Spinal cord (tissue), 10 donors: ENCODE measurements at places on chromosomes 5 and 9.

- no peaks in the 10 kb centered on the region for H3K36me3 ChIP-seq
- peak overlapping the region; percentile 80 for H3K4me3 ChIP-seq
- peak; percentile 78 for DNase-seq
- H3K27ac ChIP-seq = peak overlapping the region; percentile 67
- H3K4me1 ChIP-seq = peaks cover 20% of the 10 kb centered on the region
- peaks cover 8% of the 10 kb centered on the region for H3K27me3 ChIP-seq
These were observed 724 bp downstream of the PAM start for GRCh38 chr5:102755686-102756371.

- peaks cover 15% of the 10 kb centered on the region for H3K36me3 ChIP-seq
- DNase-seq = no peak
- H3K27me3 ChIP-seq = no peaks in the 10 kb centered on the region
- no peak overlapping the region for H3K4me3 ChIP-seq
- H3K4me1 ChIP-seq = no peaks in the 10 kb centered on the region
These were observed 32.7 kb upstream of the ISCA1 start for GRCh38 chr9:86315078-86315477.

DNA sequence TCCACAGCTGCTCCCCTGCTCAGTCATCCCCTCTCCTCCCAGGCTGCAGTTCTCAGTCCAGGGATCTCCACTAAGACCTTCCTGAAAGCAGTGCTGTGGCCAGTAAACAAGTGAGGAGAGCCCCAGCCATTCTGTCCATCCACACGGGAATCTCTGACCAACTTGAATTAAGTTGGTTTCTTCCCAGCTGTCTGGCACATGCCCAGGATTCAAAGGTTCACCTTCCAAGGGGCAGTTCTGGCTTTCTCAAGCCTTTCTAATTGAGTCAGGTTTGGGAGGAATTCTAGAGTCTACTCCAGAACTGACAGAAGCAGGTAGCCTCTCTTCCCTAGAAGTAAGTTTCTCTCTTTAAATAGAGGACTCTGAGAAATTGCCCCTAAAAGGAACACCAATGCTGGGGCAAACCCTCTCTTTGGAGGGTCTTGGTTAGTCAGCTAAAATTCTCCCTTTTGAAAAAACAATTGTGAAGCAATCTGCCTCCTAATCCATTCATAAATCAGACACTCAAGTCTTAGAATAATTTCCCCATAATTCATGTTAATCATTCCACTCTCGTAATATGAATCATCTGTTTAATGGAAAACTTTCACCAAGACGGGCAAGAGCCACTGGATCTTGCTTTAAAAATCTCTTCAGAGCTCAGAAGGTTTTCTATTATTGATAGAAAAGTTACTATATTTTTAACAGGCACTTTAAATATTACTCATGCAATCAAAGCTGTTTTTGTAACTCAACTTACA lies 133.8 kb downstream of the SPOCK1 start:
- H3K4me1 ChIP-seq = peaks cover 4% of the 10 kb centered on the region
- no peak overlapping the region for H3K4me3 ChIP-seq
- no peak overlapping the region for H3K27ac ChIP-seq
- H3K36me3 ChIP-seq = no peaks in the 10 kb centered on the region
- no peaks in the 10 kb centered on the region for H3K27me3 ChIP-seq
- DNase-seq = no peak

GRCh38 chr9:133981958-133982681 lies 10.0 kb downstream of the VAV2 start:
- H3K4me3 ChIP-seq = no peak overlapping the region
- H3K36me3 ChIP-seq = peaks cover 51% of the 10 kb centered on the region
- no peak for DNase-seq
- peaks cover 69% of the 10 kb centered on the region for H3K4me1 ChIP-seq
- no peak overlapping the region for H3K27ac ChIP-seq
- no peaks in the 10 kb centered on the region for H3K27me3 ChIP-seq

DNA sequence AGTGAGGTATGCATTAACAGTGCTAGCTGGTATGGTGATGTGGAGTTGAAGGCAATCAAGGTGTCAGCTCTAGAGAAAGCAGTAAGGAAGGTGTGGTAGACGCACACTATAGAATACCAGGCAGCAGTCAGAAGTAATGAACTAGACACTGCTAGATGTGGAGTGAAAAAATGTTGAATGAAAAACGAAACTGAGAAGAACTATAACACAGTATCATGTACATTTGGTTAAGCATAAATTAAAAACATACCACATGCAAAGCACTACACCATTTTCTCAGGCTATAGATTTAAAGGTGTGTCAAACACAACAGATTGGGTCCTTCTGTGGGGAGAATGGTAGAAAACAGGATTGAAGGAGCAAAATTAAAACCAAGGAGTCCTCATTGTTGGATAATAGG lies 15.4 kb downstream of the ZNF622 start:
- DNase-seq = no peak
- no peaks in the 10 kb centered on the region for H3K27me3 ChIP-seq
- H3K27ac ChIP-seq = no peak overlapping the region
- no peak overlapping the region for H3K4me3 ChIP-seq

DNA sequence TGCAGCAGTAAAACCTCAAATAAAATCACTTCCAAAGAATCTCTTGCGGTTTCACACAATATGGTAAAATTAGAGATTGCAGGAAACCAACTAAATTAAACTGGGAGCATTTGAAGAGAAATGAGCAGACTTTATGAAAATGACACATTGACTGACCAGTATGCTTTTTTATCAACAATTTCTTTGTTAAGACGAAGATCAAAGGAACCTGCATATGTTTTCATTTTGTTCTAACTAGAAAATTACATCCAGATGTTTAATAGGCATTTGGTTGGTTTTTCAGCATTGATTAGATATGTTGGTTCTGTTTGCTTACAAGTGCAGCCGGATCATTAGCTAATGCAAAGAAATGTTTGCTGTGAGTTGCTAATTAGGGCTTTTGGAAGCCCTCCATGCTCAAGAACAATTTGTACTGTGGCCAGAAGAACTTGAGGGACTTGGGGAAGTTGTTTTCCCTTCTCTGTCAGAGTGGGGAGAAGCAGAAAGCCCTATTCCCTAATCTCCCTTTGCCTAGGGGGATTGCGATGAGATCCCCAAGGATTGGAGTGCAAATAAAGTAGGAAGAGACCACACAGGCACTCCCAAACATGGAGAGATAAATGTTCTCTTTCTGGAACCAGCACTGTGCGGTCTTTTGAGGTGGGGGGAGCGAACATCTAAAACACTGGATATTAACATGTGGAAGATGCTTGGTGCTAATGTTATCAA lies 4.5 kb upstream of the TLE1 start:
- DNase-seq = no peak

- DNase-seq = no peak
- no peaks in the 10 kb centered on the region for H3K27me3 ChIP-seq
- no peak overlapping the region for H3K4me3 ChIP-seq
- H3K4me1 ChIP-seq = no peaks in the 10 kb centered on the region
- H3K27ac ChIP-seq = no peak overlapping the region
- H3K36me3 ChIP-seq = no peaks in the 10 kb centered on the region
These were observed 76.3 kb upstream of the PCA3 start for GRCh38 chr9:76687861-76688391.

DNA sequence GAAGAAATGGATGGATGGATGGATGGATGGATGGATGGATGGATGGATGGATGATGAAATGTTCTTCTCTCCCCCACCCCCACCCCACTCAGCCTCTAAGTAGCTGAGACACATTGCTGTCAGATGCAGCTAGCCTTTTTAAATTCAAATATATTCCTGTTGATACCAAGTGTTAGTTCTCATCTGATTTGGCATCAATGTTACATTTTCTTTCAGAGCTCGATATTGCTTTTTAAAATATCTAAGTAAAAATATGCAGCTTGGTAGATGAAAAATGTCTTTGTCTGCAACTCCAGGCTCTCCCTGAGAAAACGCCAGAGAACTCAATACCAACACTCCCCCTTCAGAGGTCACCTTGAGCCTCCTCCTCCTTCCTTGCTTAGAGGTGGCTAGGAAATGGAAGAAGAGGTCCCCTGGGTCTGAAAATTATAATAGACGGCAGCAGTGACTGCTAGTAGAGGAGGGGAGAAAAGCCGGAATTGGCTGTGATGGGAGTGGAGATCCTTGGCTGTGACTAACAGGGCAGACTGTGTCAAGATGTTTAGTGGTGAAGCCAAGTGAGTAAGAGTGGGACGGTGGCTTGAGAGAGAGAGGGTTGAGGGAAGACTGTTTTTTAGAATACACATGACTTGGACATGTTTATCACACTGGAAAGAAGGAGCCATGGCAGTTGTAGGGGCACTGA lies 156.0 kb downstream of the ZNF462 start:
- no peaks in the 10 kb centered on the region for H3K27me3 ChIP-seq
- no peaks in the 10 kb centered on the region for H3K36me3 ChIP-seq
- H3K4me1 ChIP-seq = peaks cover 3% of the 10 kb centered on the region
- DNase-seq = no peak
- H3K27ac ChIP-seq = no peak overlapping the region

- no peak overlapping the region for H3K4me3 ChIP-seq
- no peaks in the 10 kb centered on the region for H3K4me1 ChIP-seq
- H3K36me3 ChIP-seq = no peaks in the 10 kb centered on the region
These were observed 36.8 kb upstream of the ZNF608 start for GRCh38 chr5:124783285-124783684.

DNA sequence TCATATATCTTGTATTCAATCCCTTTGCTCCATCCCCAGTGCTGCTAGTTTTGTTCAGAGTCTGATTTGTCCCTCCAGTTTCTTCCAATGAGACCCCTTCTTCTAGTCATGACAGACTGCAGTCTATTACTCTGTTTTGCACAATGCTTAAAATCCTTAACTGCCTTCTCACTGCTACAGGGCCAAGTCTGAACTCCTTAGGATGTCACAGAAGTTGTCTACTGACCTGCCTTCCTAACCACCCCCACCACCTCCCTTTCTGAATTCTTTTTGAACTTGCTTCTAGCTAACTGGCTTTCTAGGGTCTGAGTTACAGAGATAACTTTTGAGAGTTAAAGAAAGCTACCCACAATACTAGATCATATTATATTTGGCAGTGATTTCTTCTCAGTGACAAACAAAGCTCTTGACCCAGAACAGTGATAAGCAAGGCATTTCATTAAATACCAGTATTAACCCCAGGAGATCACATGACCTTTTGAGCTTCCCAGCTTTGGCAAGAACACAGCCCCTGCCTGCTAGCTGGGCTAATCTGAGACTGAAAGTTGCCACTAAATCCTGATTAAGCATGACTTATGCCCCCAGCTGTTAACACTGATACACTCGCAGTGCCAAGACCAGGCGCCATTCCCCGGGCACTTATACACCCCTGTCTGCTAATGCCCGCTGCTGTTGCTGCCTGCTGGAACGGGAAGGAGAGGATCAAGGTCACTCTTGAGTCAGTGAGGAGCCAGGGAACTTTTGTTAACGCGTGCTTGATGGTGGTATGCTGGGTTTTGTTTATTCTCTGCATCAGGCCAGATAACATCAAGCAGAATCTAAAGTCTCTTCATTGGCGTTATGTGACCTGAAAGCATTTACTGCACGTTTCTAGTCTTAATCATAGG lies 36.4 kb upstream of the ADAMTSL1 start:
- no peak overlapping the region for H3K4me3 ChIP-seq
- H3K27me3 ChIP-seq = no peaks in the 10 kb centered on the region
- no peak overlapping the region for H3K27ac ChIP-seq
- peaks cover 15% of the 10 kb centered on the region for H3K4me1 ChIP-seq
- H3K36me3 ChIP-seq = no peaks in the 10 kb centered on the region

GRCh38 chr5:5404381-5404780 lies 18.1 kb upstream of the ICE1 start:
- H3K4me1 ChIP-seq = no peaks in the 10 kb centered on the region
- no peak overlapping the region for H3K27ac ChIP-seq
- no peak overlapping the region for H3K4me3 ChIP-seq
- no peaks in the 10 kb centered on the region for H3K36me3 ChIP-seq

DNA sequence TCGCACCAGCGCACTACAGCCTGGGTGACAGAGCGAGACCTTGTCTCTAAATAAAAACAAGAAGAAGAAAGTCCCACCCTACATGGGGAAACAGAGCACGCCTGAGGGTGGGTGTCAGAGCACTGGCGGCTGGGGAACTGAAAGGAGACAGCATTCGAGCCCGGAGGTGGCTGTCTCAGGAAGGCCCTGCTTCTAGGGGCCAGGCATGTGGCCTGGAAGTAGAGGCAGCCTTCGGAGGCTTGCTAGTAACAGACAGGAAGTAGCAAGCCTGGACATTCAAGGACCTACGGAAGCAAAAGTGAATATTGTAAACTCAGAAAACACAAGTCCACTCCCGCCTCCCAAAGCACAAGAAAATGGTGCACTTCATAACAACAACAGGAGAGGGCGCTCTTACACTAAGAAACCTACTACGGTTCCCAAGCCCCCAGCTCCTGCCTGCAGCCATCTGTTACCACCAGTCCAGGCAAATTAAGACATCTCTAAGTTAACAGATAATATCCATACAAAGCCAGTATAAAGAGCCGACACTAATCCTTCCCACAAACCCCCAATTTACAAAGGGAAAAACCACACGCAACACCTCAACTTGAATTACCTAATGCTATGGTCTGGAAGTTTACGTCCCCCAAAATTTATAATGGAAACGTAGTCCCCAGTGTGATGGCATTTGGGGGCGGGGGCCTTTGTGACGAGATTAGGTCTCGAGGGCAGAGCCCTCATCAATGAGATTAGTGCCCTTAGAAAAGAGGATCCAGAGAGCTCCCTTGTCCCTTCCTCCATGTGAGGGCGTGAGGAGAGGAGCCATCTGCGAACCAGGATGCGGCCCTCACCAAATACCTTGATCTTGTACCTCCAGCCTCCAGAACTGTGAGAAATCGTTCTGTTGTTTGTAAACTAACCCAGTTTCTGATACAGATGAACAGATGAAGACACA lies 7.7 kb downstream of the RASGEF1C start:
- no peaks in the 10 kb centered on the region for H3K4me1 ChIP-seq
- no peak for DNase-seq
- no peak overlapping the region for H3K27ac ChIP-seq
- H3K36me3 ChIP-seq = no peaks in the 10 kb centered on the region
- no peaks in the 10 kb centered on the region for H3K27me3 ChIP-seq
- H3K4me3 ChIP-seq = no peak overlapping the region

GRCh38 chr5:54705994-54706653 lies 188.6 kb downstream of the SNX18 start:
- H3K27ac ChIP-seq = no peak overlapping the region
- H3K27me3 ChIP-seq = no peaks in the 10 kb centered on the region
- H3K4me3 ChIP-seq = no peak overlapping the region
- DNase-seq = no peak

- peaks cover 5% of the 10 kb centered on the region for H3K36me3 ChIP-seq
- no peak for DNase-seq
- no peaks in the 10 kb centered on the region for H3K4me1 ChIP-seq
- no peak overlapping the region for H3K4me3 ChIP-seq
These were observed 3.9 kb downstream of the PPP3R2 start for GRCh38 chr9:101590901-101591300.

- peaks cover 14% of the 10 kb centered on the region for H3K4me1 ChIP-seq
- no peak overlapping the region for H3K27ac ChIP-seq
- no peak overlapping the region for H3K4me3 ChIP-seq
These were observed 3.1 kb upstream of the HOMER1 start for GRCh38 chr5:79516986-79517385.

DNA sequence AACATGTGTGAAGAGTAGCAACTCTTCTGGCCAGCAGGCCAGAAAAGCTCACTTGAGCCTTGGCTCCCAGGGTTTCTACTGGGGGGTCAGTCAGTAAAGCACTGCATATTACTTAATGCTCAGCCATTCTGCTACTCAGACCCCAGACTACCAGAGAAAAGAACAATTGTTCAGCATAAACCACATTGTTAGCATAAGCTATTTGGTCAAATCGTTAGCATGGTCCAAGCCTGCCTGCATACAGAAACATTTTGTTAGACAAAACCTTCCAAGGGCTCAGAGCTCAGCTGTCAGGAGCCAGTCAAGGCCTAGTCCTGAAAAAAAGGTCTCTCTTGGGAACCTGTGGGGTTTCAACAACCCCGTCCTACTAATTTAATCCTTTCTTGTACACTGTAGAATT lies 449.3 kb downstream of the PRR16 start:
- DNase-seq = no peak
